Progenitor cell of endocrine pancreas (in vitro differentiated cells): ENCODE measurements at places on chromosomes 11 and 22. TPM values are rescaled to one million over a fixed set of nuclear protein-coding genes. Genes with fewer than 3 reads are reported as not detected.

DNA sequence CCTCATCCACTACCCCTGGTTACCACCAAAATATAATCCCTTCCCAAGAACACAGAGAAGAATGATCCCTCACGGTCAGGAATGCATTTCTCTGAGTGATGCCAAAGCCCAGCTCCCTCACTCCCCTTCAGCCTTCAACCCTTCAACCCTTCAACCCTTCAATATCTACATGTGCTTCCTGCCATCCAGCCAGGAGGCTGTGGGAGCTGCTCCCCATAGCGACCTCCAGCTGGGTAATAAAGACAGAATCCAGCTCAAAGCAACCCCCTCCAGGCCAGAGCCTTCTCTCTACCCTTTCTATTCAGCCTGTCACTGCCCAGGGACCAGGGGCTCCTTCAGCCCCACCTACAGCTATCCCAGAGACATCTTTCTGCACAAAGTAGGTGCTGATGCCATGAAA lies 2.7 kb downstream of the ARHGAP1 start:
- DNase-seq, result no peak

SYT12 gene
- 0.20 and 0.22 TPM in 2 replicates for total RNA-seq

- no peak for DNase-seq
These were observed 787.7 kb downstream of the NTM start for GRCh38 chr11:132158091-132158490.

OR5D14 gene
- not detected in 2 replicates for total RNA-seq

DNA sequence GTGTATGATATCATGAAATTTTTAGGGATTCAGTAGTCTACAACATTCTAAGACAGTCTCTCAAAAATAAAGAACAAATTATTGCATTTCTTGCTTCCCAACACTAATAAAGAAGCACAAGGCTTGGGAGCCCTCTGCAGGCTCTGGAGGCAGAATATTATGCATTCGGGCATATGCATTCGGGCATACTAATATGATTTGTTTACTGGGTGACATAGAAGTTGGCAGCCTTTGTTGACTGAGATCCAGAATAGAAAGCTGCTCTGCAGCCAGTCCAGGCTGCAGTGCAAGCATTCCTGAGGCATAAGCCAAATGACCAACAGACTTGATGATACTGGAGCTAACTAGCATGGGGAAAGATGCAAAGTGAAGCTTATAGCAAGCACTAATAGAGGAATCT lies 945.5 kb downstream of the OPCML start:
- no peak for DNase-seq

SCO2 gene
- total RNA-seq, result 3.7 TPM in 1 of 2 replicates, not detected in the other

AP1B1 gene
- 59.6 and 60.3 TPM in 2 replicates for total RNA-seq

EFCAB6 gene
- total RNA-seq, result 7.0 and 8.6 TPM in 2 replicates

DNA sequence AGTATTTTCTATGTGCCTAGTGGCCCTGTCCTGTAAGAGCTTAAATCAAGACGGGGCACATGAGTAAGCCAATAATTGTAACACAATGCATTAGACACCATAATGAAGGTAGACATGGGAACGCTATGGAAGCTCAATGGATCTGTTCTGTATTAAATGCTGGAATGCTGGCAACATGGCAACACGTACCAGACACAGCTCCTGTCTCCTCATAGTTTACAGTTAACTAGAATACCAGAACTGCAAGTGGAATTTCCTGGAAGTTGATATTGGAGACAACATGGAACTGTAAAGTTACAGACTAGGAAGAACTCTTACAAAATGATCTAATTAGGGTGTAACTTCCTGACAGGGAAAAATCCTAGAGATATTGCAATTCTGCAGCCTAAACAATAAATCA lies 12.4 kb downstream of the P4HA3 start:
- no peak for DNase-seq

PLEKHB1 gene
- total RNA-seq, result 110 and 117 TPM in 2 replicates

DNA sequence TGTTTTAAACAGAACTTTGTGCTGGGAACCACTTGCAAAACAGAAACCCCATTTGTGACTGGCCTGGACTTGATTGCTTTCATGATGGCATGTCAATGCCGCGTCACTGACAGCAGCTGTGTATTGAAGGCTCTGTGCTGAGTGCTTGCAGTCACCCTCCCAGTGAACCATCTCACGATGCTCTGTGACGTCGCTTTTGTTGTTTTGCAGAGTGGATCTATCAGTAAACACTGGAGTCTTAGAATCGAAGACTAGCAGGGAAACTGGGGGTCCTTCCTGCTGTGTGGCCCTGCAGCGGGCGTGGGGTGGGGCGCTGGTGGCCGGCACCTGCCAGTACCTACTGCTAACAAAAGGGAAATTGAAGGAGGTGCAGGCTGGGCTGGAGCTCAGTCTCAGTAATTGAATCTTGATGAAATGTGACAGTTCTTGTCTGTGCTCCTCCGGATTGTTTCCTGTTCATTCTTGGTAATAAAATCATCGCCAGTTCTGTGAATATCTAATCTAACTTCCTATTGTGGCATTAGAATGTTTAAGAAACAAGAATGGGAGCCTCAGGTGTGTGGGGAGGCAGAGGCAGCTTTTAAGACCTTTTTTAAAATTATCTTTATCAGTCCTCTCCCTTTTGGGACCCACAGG lies 50.5 kb upstream of the PARVG start:
- DNase-seq, result no peak

GRCh38 chr11:36890121-36890679 lies 292.2 kb upstream of the RAG2 start:
- DNase-seq, result no peak

TRIM66 gene
- total RNA-seq, result 9.2 and 9.4 TPM in 2 replicates

MYRF gene
- 117 and 128 TPM in 2 replicates for total RNA-seq

OR2AG2 gene
- total RNA-seq, result 0.48 and 1.0 TPM in 2 replicates

DNA sequence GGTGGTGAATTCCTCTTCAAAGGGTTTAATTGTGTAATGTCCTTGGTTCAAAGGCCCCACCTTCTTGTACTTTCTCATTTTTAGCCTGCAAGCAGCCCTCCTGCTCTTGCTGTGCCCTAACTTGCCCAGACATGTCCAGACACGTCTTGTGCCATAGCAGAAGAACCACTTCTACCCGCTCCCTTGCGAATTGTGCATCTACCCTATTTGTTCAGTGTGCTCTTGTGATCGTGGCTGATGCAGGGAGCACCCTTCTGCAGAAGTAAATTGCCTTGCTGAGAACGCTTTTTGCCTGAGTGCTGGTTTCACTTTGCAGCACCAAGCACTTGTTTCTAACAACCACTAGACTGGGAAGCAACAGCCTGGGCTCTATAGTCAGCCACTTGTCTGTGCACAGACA lies 249.4 kb downstream of the SBF2 start:
- no peak for DNase-seq

CHRDL2 gene
- 1.3 and 2.5 TPM in 2 replicates for total RNA-seq
